ENCODE measurements at places on chromosomes 4 and X.

- no peak for DNase-seq
These were observed 61.8 kb upstream of the KLHL13 start for GRCh38 chrX:118178450-118178849.

DNA sequence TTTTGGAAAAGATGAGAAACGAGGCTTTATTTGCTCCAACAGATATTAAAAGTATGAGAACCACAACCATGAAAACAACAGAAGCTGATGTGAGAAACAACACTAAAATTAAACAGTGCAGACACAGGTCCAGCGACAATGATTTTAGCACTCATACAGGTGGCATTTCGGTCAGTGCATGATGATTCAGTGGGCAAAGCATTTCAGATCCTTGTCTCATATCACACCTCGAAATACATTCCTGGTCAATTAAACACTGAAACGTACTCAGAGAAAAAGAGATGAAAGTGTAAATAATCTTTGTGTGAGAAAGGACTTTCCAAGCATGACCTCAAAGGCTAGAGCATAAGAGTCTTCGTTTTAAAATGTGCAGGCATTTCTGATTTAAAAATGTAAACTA lies 85.2 kb downstream of the ACOX3 start:
- DNase-seq = no peak

- no peak for DNase-seq
These were observed 57.0 kb upstream of the FTHL17 start for GRCh38 chrX:31128855-31129254.

DNA sequence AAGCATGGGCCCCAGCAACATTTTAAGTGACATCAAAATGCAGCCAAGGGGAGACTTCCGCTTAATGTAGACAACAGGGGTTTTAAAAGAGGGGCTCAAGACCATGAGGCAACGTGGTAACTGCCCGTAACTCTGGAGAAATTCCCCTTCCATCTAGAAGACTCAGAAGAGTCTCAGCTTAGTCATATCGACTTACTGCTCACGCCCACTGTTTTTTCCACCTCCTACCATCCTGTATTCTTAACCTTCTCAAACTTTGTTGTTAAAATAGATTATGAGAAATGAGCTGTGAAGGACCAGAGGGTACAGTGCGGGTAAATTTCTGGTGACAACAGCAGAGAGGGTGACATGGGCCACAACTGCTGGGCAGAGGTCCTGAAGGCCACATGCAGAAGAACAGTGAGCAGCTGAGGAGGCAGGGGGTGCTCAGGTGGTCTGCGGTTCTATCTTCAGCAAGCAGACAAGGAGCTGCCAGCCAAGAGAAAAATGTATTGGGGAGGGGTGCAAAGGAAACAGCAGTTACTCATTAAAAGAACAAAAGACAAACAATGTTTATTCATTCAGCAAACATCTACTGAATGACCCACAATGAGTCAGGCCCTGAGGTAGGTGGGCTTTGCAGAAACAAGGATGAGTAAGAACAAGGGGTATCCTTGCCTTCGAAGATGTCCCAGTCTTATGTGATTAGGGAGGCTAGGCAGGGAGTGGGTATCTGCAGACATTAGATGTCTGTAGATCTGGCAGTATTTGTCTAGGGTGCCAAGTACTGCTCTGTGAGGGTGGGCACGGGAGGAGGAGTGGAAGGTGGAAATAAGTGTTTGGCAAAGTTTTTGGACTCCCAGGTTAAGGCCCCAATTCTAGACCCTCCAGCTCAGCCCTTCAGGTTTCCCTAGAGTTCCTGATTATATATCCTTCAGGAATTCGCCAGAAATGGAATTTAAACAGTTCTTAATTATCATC lies 175.3 kb downstream of the TSPAN5 start:
- DNase-seq = no peak

GRCh38 chrX:100931925-100932285 lies 3.2 kb upstream of the XKRX start:
- no peak for DNase-seq

- no peak for DNase-seq
These were observed 45.3 kb upstream of the RPS6KA3 start for GRCh38 chrX:20312018-20312417.

DNA sequence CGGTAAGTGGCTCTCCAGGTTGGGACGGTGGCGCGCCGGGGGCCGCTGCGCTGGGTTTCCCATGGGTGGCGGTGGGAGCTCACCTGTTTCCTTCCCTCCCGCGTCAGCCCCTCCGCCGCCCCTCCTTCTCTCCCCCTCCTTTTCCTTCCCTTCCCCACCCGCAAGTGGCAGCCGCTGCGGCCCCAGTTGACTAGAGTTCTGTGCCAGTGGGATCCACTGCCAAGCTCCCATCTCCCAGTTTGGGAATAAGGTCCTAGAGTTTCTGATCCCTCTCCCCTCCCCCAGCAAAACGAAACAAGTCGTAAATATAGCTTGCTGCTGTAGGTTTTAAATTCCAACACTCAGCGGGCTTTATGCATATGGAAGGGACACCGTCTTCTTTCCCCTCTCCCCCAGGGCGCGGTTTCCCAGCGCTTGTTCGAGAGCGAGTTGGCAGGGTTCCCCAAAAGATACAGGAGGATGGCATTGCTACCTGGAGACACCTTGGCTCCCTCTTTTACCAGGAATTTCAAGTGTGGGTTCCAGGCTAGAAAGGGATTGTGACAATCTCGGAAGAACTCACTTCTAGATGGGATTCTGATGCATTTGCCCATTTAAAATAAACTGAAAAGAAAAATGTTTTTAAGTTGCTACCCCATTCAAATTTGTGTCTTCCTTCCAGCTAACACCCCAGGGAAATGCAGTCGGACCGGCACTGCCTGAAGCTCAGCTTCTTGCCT lies 1.2 kb downstream of the TLL1 start:
- no peak for DNase-seq

DNA sequence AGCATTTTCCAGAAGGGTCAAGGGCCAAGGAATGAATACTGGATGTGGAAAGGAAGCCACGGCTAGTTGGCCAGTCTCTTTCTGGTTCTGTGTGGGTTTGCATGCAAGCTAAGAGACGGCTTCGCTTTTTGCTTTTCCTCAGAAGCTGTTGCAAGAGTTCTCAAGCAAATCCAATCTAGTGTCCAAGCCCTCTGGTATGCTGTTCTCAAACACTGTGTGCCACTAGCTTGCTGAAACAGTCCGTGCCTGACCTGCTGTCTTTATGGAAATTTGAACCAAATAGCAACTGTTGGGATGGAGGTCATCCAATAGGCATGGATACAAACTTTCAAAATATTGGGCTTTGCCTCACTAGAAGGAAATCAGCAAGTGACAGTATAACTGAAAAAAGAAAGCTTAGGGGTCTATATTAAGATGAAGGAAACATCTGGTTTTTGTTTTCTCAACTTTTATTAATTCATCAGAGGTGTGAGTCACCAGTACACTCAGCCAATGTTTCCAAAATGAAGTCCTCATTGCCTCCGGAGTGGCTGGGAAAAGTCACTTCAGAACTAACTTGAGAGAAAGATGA lies 70.5 kb downstream of the SLC9A6 start:
- DNase-seq = no peak

DNA sequence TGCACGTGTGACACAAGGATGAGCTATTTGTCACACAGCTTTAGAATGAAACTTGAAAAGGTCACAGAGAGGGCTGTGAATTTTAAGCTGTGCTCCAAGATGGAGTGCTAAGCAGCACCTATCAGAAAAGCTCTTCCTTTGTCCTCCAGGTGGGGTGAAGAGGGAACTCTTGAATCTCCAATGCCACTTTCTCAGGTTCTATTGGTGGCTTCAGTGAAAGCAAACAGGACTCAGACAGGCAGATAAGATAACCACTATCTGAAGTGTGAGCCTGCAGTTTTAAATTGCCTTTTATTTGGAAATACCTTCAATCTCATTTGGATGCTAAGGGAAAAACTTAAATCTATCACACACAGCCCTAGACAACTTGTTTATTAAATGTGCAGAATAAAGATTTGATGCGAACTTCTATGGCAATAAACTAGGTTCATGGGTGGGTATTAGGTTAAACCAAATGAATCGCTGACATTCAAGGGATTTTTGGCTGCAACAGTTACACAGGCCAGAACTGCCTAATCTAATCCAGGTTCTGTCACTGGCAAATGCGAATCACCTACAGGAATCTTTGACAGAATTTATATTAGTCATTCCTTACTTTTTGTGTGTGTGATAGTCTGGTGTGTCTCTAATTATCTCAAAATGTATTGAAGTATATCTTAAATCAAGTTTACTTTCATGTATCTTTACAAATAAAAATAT lies 13.6 kb upstream of the PDGFRA start:
- no peak for DNase-seq

GRCh38 chrX:129957241-129958082 lies 25.0 kb upstream of the BCORL1 start:
- no peak for DNase-seq

DNA sequence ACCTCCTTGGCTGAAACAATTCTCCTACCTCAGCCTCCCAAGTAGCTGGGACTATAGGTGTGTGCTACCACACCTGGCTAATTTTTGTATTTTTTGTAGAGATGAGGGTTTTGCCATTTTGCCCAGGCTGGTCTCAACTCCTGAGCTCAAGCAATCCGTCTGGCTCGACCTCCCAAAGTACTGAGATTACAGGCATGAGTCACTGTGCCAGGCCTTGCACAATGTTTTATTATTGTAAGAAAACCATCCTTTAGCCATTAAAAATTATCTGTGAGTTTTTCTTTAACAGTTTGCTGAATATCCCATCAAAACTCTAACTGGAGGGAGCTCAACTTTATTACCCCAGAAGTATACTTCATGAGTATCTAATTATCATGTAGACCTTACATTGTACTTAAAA lies 900.3 kb downstream of the PCDH7 start:
- no peak for DNase-seq

- DNase-seq = no peak
These were observed 25.8 kb downstream of the WWC2 start for GRCh38 chr4:183124865-183125264.

GRCh38 chr4:24729119-24729730 lies 66.1 kb upstream of the SOD3 start:
- no peak for DNase-seq

DNA sequence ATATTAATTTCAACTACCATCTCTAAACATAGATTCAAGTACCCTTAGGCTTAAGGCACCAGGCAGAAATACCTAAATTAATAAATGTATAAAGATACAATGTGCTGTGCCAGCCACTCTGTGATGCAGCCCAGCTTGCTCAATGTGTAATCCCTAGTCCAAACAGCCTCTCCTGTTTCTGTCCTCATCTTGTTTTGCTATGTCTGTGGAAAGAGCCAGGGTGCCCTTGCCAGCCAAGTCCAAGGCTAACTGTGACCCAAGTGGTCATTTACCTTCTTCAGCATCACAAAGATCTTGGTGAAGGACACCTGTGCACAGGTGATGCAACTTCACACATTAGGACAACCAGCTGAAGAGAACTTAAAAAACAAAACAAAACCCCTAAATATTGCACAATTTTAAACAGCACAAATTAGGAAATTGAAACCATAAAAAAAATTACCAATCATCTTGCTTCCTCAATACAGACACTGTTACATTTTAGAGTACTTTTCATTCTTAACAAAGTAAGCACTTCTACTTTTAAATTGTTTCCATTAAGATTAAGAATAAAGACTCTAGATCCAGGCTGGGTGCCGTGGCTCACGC lies 89.6 kb downstream of the C4orf51 start:
- no peak for DNase-seq

GRCh38 chrX:110421500-110422455 lies 63.1 kb downstream of the RTL9 start:
- no peak for DNase-seq

DNA sequence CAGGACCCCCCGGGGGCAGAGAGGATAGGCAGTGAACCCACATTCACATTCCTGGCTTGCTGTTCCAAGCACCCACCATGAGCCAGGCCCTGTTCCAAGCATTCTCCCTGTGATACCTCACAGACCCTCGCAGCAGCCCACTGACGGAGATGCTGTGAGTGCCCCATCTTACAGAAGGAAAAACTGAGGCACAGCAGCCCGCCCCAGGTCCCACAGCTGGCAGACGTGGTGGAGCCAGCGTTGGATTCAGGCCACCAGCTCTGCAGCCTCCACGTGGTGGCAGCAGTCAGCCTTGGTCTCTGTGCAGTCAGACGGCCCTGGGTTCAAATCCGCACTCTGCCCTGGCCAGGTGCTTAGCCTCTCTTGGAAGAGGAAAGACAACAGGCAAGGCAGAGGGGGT lies 16.8 kb downstream of the MAN2B2 start:
- DNase-seq = no peak

DNA sequence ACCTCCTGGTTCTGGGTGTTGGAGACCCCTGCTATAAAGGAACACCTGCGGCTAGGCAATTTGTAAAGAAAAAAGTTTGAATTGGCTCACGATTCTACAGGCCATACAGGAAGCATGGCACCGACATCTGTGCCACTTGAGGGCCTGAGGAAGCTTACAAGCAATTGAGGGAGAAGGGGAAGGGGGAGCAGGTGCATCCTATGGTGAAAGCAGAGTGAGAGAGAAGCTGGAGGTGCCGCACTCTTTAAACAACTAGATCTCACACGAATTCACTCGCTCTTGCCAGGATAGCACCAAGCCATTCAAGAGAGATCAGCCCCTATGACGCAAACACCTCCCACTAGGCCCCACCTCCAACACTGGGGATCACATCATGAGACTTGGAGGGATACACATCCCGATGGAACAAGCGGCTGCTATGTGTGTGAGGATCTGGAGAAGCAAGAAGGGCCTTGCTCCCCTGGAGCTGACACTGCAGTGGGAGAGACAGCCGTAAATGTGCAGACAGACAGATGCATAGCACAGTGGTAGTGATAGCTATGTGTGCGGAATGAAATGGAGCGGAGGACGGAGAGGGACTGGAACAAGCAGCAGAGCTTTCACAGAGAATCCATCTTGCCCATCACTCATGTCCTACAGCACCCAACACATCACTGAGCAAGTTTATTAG lies 60.7 kb upstream of the HELT start:
- DNase-seq = no peak

DNA sequence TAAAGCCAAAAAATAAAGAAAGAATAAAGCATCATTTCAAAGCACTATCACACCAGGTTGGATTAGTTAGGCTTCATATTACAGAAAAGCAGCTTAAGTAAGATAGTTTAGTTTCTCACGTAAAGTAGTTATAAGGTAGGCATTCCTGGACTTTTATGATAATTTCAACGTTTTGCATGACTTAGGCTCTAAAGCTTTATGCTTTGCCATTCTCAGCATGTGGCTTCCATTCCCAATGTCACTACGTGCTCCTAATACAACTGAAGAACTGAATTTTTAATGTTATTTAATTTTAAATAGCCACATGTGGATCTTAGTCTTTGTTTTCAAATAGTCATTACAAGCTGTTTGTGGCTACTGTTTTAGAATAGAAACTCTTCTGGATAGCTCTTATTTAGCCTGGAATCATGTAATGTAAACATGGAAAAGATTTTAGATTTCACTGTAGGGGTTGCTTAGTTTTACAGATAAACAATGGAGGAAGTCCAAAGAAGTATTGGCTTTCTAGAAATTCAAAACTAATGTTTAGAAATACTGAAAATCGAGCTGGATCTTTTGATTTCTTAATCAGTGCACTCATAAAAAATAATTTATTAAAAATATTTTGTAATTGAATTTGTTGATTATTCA lies 710.0 kb downstream of the IL1RAPL1 start:
- no peak for DNase-seq

GRCh38 chrX:1902901-1903235 lies 288.0 kb downstream of the ASMT start:
- DNase-seq = no peak

- DNase-seq = no peak
These were observed 60.7 kb downstream of the CLNK start for GRCh38 chr4:10623862-10624261.

- DNase-seq = no peak
These were observed 116.0 kb downstream of the ZNF827 start for GRCh38 chr4:145822581-145822980.

Data from activated gamma-delta T cell treated with Interleukin-2 at 50 U/mL for 16 hours (primary cell).